ENCODE measurements at places on chromosomes 11 and 22.

- DNase-seq = peak; percentile 28
Measured at GRCh38 chr11:68038718-68039525, at the start of gene TCIRG1. TCIRG1 (plus strand) TSS chr11:68039025; CDS start chr11:68041272, 2,247 bp downstream.

GRCh38 chr11:131428853-131429252 lies 58.4 kb downstream of the NTM start:
- no peak for DNase-seq

DNA sequence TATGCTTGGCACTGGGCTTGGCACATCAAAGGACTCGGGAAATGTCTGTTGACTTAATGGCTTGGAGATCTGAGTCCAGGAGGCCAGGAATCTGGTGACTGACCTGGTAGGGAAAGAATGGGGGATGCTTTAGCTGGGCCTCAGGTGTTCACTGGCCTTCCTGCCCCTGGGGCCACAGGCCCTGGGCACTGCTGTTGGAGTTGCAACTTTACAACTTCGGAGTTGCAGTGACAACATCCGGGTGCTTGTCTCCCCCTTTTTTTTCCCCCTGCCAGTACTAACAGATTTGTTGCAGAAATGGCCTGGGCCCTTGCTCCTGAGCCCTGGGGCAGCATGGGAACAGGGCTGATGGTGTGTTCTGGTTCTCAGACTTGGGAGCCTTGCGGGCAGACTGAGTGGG lies 23.8 kb downstream of the OSBP2 start:
- no peak for DNase-seq

DNA sequence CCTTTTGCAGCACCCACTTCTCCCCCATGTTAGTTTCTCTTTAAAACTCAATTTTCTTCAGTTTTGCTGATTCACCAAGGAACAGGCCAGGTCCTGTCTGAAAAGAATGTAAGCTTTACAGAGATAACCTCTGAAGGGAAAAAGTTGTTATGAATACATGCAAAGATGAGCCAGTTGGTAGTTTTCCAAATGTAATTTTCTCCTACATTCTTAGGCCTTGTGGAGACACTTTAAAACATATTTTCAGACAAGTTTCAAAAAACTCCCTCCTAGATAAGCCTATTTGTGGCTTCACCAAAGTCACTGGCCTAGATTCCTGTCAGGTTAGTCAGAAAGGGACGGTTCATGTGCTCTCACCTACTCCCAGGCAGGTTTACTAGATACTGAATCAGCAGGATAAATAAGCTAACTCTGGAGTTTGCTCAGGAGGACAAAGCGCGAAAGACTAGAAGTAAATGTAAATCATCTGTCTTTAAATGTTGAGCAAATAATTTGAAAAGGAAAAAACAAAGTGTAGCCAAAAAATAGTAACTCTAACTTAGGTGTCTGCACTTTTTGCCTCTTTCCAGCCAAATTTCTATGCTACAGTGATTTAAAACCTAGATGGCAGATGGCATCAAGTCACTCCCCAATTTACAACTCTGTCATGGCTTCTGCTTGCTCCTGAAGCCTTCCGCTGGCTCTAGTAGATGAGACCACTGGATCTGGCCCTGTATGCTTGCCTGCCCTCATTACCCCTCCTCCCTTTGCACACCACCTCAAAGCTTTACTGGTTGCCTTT lies 4.9 kb upstream of the ATP6V1E1 start:
- DNase-seq = no peak

DNA sequence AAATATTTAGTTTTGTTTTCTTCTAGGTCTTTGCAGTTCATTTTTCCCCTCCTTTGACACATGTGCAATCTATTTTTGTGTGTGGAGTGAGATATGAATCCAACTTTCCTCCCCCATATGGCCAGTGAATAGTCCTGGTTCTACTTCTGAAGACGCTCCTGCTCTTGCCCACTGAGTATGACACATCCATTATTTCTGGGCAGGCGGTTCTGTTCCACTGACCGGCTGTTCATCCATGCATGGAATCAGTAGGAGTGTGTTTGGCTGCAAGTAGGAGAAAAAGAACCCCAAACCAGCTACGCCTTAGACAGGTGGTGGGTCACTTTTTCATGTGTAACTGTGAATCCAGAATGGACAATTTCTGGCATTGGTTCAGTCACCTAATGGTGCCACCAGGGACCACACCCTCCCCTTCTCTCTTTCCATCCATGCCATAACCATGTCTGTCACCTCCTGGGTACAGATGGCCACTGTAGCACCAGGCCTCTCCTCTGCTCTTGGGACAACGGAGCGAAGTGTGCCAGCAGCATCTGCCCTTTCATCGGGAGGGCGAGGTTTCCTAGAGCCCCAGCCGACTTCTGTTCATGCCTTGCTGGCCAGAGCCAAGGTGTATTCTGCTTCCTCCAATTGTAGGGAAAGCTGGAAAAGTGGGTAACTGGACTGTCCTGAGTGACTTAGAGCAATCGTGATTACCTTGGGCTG lies 67.4 kb upstream of the SLC22A12 start:
- DNase-seq = no peak

- DNase-seq = no peak
Measured at GRCh38 chr11:125554038-125554437, 15.2 kb upstream of the EI24 start.

DNA sequence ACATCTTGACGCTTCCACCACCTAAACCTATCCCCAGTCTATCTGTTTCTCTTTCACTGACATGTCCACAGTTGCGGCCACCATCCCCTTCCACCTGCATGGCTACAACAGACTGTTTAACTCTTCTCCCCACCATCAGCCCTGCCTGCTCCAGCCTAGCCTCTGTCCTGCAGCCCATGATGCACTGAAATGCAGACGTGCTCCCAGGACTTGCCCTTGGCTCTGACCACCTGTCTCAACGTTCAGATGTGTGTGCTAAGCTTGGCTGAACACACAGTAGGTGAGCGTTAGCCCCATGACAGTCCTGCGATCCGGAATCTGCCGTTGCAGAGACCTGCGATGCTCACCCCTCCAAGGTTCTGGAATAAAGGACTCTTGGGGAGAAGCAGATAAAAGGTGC lies 22.7 kb downstream of the CBX7 start:
- DNase-seq = no peak

DNA sequence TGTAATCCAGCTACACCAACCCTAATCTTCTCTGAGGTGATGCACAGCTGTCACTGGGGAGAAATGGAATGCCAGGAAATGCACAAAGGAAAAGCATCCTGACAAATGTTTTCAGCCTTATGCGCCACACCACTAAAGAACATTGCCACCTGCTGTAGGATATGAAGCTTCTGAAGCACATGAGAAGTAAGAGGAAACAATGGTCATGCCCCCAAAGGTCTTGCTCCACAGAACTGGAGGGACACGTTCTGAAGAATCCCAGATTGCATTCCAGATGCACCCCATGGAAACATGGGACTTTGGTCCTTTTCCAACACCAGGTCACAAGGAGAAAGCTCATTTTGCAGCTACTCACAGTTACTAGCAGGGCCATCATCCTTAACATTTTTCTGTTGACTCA lies 48.7 kb upstream of the ZBED5 start:
- DNase-seq = no peak

DNA sequence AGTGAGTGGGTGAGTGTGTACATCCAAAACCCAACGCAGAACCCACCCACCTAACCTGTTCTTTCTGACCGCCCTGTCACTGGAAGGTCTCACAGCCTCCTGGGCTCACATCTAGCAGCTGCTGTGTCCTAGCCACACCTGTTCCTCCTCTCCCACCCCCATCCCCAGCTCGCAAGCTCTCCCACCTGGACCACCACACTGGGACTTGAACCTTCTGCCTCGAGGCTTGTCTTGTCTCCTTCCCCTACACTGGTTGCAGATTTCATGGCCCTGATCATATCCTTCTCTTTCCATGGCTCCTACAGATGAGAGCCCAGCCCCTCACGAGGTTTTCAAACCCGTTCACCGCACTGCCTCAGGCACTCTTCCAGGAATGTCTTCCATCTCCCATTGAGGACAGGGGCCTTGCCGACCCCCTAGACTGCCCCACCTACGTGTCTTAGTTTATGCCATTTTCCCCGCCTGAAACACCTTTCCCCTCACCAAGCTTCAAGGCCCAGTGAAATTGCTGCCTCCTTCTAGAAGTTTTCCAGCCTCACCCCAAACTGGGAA lies 6.7 kb downstream of the IFITM10 start:
- DNase-seq = no peak

DNA sequence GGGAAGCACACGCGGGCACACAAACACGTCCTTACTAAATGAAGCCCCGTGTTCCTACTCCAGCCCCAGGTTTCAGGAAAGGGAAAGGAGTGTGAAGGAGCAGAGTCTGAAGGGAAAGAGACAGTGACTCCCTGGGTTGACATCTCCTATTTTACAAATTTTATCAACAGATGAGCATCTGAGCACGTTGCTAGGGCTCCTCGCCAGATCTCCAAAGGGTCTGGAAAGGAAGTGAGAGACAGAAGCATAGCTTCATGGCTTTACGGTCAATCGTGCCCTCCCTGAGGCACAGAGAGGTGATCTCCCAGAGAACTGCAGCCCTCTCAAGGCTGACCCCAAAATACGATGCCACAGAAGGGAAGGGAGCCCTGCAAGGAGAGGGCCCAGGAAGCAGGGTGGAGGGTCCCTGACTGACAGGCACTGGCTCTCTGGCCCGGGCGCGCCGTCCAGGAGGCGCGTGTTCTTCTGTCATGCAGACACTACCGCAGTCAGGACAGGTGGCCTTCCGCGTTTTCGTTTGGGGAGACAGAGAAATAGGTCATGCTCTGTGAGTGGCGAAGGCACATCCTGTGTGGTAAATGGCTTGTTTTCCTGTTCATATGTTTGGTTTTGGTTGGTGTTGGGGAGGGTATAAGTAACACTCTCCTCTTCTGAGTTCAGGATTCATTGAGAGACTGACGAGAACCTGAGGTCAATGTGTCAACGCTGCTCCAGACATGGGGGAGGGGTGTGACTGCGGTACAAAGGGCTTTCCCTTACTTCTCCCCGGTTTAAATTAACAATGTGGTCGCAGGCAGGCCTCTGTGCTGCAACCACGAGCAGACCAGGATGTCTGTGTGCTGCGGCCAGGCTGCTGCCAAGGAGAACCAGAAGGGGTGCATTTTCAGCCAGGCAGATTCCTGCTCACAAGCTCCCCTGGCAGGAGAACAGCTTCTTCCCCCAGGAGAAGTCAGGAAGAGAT lies 813.3 kb downstream of the OPCML start:
- DNase-seq = peak; percentile 0

GRCh38 chr11:2460540-2461252 lies 15.9 kb downstream of the KCNQ1 start:
- DNase-seq = no peak

GRCh38 chr22:30433773-30434172 lies 8.2 kb downstream of the MTFP1 start:
- DNase-seq = no peak

- no peak for DNase-seq
Measured at GRCh38 chr22:31569126-31569525, 72.8 kb downstream of the SFI1 start.

GRCh38 chr22:32676191-32676590 lies 125.3 kb upstream of the TIMP3 start:
- DNase-seq = no peak

GRCh38 chr22:44246615-44247326 lies 66.0 kb downstream of the SHISAL1 start:
- DNase-seq = no peak

- DNase-seq = no peak
Measured at GRCh38 chr11:123509737-123510578, 79.9 kb downstream of the GRAMD1B start.

- DNase-seq = no peak
Measured at GRCh38 chr22:35301372-35301874, 1.7 kb downstream of the TOM1 start.

- no peak for DNase-seq
Measured at GRCh38 chr22:31650391-31650790, 11.6 kb downstream of the PISD start.

GRCh38 chr11:39249566-39250365 lies 2209.7 kb downstream of the LRRC4C start:
- no peak for DNase-seq

DNA sequence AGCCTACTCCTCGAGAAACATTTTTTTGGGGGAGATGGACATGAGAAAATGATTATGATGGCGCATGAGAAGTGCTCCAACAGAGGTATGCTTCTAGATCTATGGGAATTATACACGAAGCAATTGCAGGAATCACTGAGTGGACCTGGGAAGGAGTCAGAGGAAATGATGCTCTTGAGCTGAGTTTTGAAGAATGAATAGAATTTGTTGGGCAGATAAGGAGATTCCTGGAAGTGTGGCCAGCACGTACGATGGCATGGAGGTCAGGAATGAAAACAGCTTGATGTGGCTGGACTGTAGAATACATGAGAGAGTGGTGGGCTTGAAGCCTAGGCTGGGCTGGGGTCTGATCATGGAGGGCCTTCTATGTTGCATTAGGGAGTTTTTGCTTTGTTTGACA lies 31.7 kb downstream of the ADAMTS15 start:
- DNase-seq = no peak

DNA sequence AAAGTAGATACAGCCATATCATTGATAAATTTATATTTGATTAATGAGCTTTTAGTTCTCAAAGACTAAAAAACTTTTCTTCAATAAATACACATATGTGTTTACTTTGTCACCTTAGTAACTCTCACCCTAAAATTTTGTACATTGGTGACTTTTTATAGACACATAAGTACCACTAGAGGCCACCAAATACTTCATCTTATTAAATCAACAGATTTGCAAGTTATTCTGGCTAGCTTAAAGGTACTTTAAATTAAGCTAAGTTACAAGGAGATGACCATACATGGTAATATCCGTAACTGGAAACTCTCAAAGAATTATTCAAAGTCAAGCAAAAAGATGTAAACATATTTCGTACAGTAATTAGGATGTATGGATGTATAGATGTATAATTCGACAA lies 112.2 kb downstream of the SBF2 start:
- DNase-seq = no peak

- DNase-seq = no peak
Measured at GRCh38 chr22:20448630-20449029, 11.0 kb upstream of the SCARF2 start.

- no peak for DNase-seq
Measured at GRCh38 chr22:21695430-21696085, 29.7 kb downstream of the PPIL2 start.

- DNase-seq = no peak
Measured at GRCh38 chr11:2036863-2037486, 39.3 kb upstream of the H19 start.

DNA sequence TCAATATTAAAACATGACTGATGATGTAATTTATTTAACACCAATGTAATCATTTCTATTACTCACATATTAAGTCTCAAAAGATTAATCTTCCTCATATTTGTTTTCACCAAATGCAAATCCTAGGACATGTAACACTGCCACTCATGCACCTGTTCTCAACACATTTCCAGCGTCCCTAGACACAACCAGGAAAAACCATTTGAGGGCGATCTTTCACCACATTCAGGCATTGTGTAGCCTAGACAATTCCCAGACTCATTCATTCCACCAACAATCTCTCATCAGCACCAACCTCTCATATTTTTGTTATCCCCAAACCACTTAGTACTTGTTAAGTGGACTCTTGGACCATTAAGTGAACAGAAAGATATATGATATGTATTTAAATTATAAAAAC lies 66.1 kb downstream of the SLC36A4 start:
- no peak for DNase-seq

DNA sequence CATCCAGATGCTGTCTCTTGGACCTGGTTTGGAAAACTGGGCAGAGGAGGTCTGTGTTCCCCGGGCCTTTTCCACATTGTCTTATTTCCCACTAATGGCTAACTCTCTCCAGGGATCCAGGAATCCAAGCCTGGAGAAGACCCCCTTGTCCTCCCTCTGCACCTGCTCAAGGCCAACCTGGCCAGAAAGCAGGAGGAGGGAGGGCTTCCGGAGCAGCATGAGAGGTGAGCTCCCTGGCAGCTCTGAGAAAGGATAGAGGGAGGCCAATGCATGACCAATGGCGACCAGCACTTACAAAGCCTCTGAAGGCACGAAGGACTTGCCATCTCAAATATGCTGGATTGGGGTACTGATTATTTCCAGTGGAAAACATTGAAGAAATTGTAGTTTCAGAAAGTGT lies 445.0 kb upstream of the B3GAT1 start:
- DNase-seq = no peak
